ENCODE measurements at places on chromosomes 1 and 21.

DNA sequence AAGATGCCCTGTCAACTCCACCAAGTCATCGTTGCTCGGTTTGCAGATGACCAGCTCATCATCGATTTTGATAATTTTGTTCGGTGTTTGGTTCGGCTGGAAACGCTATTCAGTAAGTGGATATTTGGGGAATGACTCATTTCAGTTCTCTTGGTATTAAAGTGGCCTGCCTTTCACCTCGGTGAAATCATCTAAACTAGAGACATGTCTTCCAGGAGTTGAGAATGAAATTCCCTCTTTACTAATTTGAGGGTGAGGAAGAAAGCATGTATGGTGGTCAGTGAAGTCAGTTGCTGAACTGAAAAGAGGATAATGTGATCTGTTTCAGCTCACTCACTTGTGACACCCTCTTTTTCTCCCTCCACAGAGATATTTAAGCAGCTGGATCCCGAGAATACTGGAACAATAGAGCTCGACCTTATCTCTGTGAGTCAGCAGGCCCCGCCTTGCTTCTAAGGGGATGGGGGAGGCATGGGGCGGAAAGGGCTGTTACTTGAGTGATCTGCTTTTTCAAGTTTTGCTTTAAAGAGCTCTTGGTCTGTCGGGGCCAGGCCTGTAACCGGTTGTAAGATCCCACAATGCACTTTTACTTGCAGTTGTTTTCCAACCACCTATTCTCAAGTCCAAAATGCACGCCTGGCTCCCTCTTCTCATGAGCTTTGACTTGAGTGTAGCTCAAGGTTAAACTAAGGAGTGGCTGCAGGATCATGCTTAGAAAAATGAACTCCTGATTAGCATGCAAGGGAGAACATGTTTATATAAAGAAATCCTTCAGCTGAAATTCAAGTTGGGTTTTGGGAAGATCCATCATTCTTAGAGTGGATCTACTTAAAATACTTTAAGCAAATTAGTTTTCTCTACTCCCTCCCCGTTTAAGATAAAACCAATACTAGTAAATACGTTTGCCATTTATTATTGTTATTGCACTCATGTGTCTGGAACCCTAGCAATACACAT is 59.8 kb downstream of the CAPN2 start:
- DNase-seq: peak; percentile 61

DNA sequence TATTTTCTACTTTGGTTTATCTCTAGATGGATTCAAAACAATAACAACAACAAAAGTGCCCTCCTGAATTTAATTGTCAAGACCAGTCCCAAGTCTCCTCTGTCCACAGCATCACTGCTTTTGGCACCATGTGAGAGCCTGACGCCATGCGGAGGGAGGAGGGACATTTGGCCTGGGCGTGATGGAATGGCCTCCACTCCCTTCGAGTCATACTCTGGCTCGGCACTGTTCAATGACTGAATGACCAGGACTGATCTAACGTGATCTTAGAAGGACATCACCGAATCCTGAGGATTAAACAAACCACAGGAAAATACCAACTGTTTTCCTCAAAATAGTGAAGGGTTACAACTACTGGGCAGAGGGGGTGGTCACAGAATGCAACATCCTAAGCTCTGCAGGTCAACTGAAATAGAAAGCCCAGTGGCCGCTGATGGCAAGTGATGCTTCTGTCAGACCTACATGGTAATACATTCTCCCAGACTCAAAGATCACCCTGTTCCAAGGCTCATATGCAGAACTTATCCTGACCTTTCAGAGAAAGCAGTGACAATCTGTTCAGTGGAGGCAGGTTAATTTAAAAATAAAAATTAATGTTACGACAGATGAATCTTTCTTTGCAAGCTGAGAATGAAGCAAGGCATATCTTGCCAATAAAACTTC is 19.1 kb downstream of the SRSF4 start:
- no peak for DNase-seq

GRCh38 chr1:99965646-99966375 is 4.0 kb upstream of the SLC35A3 start:
- DNase-seq: no peak

GRCh38 chr1:20250340-20250989 is 40.2 kb upstream of the VWA5B1 start:
- no peak for DNase-seq

DNA sequence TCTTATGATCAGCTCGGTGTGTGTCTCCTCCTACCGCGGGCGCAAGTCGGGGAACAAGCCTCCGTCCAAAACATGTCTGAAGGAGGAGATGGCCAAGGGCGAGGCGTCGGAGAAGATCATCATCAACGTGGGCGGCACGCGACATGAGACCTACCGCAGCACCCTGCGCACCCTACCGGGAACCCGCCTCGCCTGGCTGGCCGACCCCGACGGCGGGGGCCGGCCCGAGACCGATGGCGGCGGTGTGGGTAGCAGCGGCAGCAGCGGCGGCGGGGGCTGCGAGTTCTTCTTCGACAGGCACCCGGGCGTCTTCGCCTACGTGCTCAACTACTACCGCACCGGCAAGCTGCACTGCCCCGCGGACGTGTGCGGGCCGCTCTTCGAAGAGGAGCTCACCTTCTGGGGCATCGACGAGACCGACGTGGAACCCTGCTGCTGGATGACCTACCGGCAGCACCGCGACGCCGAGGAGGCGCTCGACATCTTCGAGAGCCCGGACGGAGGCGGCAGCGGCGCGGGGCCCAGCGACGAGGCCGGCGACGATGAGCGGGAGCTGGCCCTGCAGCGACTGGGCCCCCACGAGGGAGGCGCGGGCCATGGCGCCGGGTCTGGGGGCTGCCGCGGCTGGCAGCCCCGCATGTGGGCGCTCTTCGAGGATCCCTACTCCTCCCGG is 1.5 kb downstream of the KCNC4 start:
- no peak for DNase-seq

DNA sequence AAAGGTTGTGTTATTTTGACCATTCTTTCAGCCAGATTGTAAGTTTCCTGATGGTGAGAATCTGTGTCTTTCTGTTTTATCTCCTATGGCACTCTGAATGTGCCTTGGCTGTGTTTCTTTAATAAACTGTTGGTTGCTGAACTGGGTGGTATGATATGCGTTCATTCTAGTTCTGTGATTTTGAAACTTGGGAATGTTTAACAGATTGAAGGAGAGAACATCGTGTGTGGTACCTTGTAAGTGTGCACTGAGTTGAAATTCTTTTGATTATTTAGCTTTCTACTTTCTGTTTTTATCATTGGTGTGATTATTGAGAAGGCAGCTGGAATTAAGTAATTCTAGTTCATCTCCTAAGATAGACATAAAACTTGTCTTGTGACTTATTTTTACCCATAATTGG is 4.6 kb downstream of the BACH1 start:
- DNase-seq: no peak

DNA sequence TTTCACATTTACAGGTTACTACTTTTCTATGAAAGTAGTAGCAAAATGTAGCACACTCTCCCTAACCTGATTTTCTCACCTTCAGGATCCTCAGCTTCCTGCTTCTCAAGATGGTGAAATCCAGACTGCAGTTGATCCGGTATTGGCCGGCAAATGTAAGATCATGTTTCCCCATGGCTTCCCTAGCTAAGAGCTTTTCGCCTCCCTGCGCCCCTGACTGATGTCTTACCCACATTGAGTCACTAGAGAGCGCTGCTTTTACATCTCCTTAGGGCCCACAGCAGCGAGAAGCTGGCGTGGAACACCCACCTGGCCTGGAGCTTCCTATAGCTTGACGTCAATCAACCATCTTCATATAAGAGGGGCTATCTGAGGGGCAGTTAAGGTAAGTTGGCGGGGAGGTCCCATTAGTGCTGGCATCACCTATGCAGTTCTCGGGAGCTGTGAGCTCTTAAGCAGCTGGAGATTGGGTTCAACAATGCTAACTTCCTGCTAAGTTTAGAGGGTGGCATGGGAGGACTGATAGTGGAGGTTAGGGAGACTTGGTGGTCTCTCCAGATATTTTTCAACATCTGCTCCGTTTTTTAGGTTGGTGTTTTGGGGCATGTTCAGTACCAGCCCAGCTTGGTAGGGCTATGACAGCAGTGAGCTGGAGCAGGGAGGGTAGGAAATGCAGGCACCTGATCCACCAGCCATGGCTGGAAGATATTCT is 5.5 kb downstream of the PTPN7 start:
- DNase-seq: no peak

DNA sequence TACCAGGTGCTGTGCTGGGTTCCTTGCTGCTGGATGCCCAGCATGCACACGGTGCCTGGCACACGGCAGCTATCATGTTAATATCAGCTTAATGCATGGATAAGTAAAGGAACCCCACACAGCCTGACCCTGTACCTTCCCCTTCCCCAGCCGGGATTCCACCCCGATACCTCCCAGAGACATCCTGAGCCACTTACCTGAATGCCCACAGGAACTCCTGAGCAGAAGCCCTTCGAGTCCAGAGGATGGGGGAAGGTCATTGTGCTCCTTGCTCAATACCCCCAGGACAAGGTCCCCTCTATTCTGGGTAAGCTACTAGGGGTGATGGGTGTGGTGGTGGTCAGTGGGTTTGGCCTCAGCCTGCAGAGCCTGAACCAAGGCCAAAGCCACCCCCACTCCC is 1.4 kb downstream of the FAM131C start:
- no peak for DNase-seq

DNA sequence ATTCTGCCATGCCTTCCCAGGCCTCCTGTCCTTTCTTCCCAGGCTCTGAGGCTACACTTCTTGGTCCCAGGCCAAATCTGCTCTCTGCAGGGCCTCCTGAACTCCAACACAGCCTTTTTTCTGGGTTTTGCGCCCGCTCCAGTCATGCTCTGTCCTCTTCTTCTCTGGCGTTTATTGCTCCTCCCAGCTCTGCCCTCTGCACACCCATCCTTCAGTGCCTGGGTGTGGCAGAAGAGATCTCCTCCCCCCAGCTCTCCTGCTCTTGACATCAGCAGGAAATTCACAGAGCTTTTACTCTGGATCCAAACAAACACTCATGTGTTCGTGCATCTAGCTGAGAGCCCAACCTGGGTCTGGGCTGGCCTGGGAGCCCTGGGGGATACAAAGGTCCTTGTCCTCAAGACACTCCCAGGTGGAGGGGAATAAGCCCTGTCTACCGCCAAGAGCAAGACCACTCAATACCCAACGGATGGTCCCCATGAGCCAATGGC is 22.9 kb upstream of the EPS8L3 start:
- no peak for DNase-seq

GRCh38 chr1:20430355-20431175 is 55.4 kb downstream of the CAMK2N1 start:
- no peak for DNase-seq

DNA sequence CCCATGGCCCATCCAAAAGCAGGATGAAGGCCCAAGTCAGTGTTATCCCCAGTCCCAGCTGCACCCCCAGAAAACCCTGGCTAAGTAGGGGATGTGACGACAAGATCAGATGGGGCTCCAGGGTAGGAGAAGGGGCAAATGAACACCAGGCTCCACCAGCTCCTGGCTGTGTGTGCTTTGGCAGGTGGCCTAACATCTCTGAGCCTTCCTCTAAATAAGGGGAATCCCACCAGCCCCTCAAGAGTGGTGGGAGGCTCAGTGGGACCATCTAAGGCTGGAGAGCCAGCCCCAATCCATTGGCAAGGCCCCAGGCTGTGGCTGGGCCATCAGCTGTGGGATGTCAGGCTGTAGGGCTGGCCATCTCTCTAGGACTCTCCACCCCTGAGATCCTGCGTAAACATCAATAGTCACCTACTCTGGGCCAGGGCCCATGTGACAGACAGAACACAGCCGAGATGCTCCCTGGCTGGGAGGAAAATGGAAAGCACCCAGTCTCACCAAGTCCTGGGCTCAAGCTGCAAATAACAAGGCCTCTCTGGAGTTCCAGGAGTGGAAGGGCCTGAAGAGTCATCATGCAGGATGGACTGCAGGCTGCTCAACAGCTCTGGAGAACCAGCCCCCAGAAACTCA is 7.5 kb downstream of the SDC3 start:
- DNase-seq: no peak

DNA sequence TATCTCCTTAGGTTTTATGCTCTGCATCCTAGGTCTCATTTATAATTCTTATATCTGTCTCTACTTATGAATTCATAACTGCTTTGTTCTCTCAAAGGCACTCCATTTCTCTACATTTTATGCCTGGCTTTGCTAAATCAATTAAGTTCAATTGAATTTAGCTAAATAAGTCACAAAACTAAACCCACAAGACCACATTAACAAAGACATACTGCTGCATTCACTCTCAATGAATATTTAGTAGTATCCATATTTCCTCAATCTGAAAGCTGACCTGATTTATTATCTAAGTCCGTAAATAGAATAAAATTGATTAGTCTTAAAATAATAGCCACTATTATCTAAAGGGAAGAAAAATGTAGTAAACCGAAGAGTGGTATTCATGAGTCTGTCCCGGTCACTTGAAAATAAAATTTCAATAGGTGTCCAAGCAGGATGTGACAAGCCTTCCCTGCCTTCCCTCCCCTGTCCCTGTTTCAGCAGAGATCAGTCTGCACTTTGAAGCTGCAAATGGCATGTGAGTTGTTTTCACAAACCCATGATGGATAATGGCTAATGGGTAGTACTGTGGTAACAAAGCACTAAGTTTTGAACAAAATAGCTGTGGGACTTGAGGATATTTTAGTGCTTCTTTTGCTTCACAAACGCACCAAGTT is 295.0 kb upstream of the NCAM2 start:
- DNase-seq: no peak

GRCh38 chr1:100080331-100080730 is 52.4 kb downstream of the SASS6 start:
- no peak for DNase-seq

DNA sequence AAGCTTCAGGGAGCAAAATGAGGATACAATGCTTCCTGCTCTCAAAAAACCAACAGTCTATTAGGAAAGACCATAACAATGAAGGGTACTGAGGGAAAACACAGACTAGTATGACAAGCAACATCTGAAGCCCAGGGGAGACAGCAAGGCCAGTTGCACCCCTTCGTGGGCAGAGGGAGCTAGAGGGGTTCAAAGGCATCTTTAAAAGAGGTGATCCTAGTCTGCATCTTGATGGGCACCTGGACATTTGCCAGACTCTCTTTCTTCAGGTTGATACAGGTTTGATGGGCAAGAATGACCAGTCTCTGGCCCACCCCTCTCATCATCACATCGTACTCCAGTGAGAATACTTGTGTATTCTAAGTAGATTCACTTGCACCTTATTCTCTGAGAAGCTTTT is 177.7 kb downstream of the VAV3 start:
- DNase-seq: no peak

DNA sequence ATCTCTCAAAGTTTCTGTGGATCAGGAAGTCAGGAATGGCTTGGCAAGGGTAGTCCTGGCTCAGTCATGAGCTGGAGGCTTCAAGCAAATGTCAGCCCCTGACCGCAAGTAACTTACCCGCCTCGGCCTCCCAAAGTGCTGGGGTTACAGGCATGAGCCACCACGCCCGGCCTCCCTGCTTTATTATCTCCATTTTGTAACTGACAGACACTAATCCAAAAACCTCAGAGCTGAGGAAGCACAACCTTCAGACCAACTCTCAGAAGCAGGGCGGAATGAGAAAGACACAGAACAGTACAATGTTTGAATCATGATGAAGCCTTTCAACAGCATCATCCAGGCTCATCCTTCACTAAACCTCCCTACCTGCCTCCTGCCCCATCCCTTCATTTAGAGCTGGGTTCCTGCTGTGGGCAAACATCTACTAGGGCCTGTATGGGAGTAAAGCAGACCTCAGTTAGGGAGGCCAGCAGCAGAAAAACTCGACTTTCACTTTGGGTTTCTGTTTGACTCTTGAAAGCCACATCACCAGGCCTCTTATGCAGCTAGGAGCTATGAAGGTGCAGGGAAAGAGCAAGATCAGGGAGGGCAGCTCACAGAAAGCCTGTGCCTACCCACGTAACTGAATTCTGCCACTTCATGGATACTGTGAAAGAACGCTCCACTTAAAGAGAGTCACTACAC is 84.4 kb upstream of the RAB4A start:
- DNase-seq: no peak

- no peak for DNase-seq
Observed at GRCh38 chr1:213120386-213120785, 69.3 kb downstream of the RPS6KC1 start.
